EH (cell line): ENCODE measurements at places on chromosomes 5 and 9.

DNA sequence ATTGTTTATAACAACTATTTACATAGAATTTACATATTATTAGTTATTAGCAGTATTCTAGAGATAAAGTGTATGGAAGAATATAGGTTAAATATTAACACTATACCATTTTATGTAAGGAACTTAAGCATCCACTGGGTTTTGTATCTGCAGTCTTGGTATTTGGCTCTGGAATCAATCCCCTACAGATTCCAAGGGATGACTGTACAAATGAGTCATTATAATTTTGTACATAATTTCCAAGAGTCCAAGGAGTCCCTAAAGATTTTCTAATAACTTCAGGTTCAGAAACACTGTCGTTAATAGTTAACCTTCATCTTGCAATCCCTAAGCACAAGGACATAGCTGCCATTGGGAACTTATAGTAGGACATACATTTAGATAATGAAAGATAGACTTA, 254.8 kb upstream of the PDE4D start:
- DNase-seq: peak; percentile 26

GRCh38 chr9:92638621-92639101, 31.3 kb downstream of the IPPK start:
- DNase-seq: no peak

GRCh38 chr9:83024506-83025125, 38.3 kb downstream of the RASEF start:
- peak; percentile 29 for DNase-seq

DNA sequence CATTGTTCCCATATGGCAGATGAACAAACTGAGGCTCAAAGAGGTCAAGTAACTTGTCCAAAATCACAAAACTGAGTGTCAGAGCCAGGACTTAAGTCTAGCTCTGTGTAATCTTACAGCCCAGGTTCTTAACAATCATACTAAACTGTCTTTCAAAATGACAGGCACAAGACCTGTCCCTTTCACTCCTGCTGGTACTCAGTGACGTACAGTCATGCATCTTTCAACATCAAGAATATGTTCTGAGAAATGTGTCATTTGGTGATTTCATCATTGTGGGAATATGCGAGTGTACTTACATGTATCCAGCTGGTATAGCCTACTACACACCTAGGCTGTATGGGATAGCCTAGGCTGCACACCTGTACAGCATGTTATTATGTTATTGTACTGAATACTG, 646.8 kb upstream of the WWC1 start:
- DNase-seq: peak; percentile 22

GRCh38 chr9:88950341-88951154, 40.7 kb upstream of the S1PR3 start:
- DNase-seq: peak; percentile 88

DNA sequence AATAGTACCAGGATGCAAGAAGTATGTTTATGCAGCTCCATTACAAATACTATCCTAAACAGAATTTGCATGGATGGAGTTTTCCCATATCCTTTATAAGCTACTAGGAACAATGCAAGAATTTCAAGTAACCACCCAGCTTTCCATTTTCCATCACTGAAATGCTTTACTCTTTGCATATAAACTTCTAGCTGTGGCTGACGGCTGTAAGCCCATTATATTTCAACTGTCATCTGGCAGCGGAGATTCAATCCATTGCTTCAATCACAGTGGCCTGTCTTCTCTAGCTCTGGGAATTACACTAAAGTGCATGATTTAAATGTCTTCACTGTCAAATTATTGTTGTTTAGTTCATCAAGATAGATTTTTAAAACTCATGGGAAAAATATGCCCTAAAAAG, 64.2 kb upstream of the PAM start:
- DNase-seq: no peak

- DNase-seq: no peak
Observed at GRCh38 chr9:135490166-135490870, 10.2 kb upstream of the MRPS2 start.

- DNase-seq: peak; percentile 91
Observed at GRCh38 chr5:108727651-108728565, 19.8 kb upstream of the FER start.

- DNase-seq: no peak
Observed at GRCh38 chr9:117622347-117622746, 81.9 kb upstream of the TLR4 start.

GRCh38 chr5:41339339-41339738, 126.0 kb upstream of the C6 start:
- no peak for DNase-seq

- no peak for DNase-seq
Observed at GRCh38 chr5:23506329-23507236, 826 bp upstream of the PRDM9 start.

- peak; percentile 48 for DNase-seq
Observed at GRCh38 chr9:121684381-121685145, 33.1 kb downstream of the DAB2IP start.

DNA sequence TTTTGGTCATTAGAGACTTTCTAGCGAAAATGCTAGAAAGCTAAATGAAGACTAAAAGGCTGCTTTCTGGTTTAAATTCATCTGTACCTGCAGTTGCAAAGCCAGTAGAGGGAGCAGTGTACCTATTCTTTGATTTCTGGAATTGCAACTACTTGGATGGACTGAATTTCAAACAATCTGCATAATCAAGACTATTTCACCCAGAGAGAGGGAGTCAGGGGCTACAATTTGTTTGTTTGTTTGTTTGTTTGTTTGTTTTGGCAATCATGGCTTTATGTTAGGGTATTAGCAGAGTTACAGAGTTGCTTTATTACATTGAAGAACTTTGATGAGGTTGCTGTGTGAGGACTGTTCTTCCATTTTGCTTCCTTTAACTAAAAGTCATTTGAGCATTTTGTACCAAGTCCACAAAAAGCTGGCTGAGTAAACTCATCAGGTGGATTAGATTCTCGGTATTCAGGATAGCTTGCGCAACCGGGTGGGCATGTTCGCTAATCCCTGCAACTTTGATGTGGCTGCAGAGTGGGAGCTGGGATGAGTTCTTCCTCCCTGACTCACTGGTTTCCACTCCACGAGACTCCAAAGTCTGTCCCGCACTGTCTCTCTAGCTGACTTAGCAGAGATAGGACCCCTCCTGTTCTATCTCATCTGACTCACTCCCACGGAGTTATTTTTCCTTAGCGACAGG, 80.0 kb upstream of the TUT7 start:
- DNase-seq: peak; percentile 72

DNA sequence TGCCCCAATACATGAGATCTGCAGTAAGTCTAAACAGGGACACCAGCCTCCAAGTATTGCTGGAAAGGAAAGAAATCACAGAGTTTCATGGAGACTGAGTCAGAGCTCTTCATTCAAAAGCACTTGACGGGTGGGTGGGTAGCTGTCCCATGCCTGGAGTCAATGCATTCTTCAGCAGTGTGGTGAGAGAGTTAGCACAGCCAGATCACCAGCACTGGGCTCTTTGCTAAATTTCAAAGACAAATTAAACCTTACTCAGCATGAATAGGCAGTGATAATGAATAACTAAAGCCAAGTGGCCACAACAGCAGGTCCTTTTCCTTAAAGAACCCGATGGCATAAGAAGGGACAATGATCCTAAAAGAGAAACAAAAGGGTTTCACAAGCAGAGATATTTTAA, 192.4 kb downstream of the ACTL7B start:
- peak; percentile 48 for DNase-seq

DNA sequence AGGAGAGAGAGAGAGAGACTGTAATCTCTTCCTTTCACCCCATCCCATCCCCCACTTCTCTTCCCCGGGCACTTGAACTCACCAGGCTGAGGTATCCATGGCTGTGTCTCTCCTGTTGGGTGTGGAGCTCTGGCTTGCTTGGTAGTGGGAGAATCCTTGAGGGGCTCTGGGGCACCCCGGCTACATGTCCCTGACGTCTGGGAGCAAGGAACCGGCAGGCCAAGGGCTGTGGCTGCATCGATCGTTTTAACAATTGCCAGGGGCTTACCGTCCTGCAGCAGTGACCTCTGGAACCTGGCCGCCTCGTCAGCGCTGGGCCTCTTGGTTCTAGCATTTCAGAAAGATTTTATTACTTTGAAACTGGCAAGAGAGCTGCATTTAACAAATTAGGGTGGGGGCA, 30.0 kb downstream of the FGF18 start:
- no peak for DNase-seq

DNA sequence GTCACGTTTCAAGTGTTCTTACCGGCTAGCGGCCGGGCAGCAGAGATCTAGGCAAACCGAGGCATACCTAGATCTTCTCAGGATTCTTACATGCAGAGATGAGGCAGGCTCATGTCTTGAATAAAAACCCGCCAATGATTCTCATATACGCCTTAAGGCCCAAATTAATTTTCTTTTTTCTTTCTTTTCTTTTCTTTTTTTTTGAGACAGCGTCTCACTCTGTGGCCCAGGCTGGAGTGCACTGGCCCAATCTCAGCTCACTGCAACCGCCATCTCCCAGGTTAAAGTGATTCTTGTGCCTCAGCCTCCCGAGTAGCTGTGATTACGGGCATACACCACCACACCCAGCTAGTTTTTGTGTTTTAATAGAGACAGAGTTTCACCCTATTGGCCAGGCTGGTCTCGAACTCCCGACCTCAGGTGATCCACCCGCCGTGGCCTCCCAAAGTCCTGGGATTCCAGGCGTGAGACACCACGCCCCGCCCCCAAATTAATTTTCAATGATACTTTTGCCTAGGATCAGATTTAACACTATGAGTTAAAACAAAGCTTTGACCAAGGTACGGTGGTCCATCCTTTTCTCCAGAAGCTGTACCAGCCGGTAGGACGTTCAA, 1.5 kb downstream of the C9orf40 start:
- no peak for DNase-seq

DNA sequence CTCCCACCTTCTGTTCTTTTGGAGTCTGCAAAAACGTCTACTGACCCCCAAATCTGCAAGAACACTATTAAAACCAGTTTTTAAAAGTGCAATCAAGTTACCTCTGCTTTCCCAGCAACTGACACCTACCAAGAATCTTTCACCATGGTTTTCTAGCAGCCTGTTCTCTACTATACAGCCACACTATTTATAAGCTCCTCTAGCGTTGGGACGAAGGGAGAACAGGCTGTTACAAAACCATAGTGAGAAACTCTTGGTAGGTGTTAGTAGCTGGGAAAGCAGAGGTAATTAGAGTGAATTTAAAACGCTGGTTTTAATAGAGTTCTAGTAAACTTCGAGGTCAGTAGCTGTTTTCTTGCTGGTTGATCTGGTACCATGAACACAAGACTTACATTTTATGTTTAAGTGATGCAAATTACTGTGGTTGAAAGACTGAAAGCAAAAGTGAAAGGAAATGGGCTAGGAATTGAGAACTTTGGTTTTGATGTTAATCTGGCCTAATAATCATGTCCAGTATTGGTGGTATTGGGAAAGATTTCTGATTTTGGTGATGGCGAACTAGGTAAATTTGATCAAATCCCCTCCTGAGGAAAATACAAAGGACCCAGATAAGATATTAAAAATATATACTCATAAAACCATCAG, 5.3 kb downstream of the MROH2B start:
- no peak for DNase-seq

DNA sequence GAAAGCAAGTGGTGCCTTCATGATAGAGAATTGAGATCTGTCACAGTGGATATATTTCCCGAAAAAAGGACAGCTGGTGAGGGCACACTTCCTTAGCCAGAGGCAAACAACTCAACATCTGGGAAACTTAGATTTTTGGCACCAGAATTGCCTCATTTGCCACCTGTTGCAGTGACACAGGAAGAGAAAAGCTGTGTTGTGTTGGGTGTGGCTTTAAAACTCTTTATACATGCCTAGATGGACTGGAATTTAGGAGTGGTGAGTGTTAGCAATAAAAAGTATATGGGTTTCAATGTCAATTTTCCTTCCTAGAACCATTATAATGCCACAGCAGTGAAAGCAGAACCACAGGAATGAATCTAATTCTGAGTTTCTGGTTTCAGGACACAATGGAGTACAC, 62.6 kb upstream of the CEMIP2 start:
- DNase-seq: peak; percentile 12

DNA sequence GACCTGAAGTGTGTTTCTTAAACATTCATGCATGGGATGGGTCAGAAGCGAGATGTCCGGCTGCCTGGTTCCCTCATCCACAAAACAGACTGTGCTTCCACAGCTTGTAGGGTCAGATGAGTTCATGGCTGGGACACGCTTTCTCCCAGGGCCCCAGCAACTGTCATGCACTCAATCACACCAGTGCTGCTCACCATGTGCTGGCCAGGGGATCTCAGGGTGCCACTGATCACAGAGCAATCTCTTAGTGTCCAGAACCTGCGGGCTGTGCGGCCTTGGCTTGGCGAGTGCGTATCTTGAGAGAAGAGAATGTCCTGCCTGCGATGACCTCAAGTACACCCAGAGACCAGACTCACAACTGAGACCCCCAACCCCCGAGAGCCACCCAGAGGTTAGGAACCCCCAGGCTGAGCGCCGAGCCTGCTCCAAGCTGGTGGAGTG, 26.0 kb upstream of the FCN2 start:
- no peak for DNase-seq

DNA sequence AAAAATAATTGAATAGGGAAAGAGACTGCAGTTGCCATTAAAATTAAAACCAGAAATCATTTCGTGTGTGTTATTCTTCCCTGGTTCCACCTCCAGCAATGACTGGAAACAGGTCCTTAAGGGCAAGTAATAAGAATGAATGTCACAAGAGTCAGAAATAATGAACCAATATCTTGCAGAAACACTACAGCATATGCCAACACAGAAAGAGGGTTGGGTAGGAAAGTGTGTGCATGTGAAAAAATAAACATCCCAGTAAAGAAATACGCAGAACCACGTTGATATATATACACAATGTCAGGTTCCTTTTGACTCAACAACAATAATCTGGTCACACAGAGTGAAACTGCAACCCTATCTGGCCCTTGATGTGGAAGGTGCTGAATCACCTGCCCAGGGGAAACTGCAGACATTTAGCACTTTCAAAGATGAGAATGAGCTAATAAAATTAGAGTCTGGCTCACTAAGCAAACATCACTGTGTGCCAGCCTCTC, 15.0 kb downstream of the HMHB1 start:
- DNase-seq: peak; percentile 12

DNA sequence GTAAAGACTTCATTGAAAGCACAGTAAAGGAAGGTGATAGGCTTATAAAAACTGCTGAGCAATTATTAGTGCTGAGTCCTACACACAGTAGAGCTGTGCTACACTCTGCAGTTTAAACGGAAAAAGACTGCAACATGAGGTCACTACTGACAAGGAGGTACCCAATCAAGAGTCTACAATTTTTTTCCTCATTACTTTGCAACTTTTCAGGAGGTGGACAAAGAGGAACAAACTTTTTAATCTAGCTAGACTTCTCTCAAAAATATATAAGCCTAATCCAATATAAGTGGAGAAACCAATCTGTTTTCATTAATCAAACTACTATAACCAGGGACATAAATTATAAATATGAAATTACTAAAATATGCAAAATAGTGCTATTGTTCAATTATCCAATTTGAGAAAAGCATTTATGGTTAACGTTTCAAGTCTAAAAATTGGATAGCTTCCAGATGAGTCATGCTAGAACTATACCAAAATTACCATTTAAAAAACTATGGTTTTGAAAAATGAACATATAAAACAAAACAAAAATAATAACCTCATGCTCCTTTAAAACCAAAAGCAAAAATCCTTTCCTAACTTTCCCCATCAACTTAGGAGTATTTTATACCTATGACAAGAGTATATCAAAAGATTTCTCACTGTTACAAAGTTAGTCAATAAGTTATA, 37.7 kb downstream of the FAM13B start:
- DNase-seq: peak; percentile 43
